Activated CD4-positive, alpha-beta T cell treated with anti-CD3 and anti-CD28 coated beads, Interleukin-2, Interleukin-6, amounts not matched to agents 100 ng/mL and 50 ng/mL, durations not matched to agents 16 hours and 8 hours (primary cell): ENCODE measurements at places on chromosomes 1 and 21.
A peak's percentile ranks its signal among the peaks of the same experiment; 100 is the strongest.

- DNase-seq: no peak
Observed at GRCh38 chr1:175441791-175442190, 249.2 kb upstream of the KIAA0040 start.

- no peak for DNase-seq
Observed at GRCh38 chr1:187110351-187110750, 281.6 kb downstream of the PLA2G4A start.

- no peak for DNase-seq
Observed at GRCh38 chr1:72662918-72663317, 380.6 kb upstream of the NEGR1 start.

GRCh38 chr1:112935461-112936111, 20.4 kb downstream of the SLC16A1 start:
- peak; percentile 20 for DNase-seq

DNA sequence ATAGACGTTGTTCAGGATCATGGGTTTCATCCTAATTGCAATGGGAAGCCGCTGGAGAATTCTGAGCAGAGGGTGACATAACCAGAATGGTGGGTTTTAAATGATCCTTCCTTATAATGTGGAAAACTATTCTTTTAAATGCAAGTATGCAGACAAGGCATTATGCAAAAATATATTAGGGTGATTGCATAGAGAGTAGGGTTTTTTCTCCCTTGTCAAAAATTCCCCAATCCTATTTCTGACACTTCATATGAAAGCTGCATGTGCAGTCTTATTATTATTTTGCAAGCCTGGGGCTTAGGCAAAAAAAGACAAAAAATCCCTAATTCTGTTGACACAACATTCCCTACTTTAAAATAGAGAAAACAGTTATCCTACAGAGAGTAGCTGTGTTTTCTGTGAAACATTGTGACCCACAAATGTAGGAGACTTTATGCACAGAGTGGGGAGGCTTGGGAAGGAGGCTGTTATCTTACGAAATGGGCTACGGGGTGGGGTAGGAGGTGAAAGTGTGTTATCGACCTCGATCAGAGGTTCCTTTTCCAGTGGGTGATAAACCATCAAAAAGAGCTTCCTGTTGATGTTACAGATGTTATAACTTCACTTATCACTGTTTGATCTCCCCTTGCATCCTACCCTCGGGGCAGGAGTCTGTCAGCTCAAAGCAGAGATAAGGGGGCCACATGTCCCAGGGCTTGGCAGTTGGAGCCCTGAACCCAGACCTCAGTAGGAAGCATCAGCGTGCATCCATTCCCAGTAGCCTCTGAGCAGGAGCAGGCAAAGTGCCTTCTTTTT, 27.2 kb downstream of the RHEX start:
- DNase-seq: peak; percentile 7

DNA sequence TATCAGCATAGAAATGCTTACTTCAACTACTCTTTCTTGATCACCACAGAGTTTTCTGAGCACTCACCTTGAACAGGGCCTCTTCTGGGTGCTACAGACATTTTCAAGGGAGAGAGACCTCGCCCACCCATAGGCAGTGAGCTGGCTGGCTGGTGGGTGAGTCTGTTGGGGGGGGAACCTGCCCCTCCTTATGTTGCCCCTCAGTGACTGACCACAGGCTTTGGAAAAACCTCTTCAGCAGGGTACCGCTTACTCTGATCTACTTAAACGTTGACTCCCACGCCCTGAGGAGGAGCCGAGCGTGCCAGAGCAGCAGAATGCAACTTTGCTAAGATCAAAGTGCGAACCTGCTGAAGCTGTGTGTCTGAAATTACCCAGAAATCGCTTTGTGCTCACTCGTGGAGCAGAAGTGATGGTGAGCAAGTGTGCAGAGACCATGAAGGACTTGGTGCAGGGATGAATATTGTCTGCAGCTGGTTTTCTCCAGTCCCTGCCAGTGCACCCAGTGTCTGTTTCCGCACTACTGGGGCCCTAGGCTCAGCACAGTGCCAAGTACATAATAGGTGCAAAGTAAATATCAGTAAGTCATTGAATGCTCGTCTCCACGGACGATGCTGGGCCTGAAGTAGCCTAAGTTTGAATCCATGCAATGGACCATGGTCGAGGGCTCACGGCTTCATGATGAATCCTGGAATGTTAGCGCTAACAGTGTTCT, 158.7 kb upstream of the IRF2BP2 start:
- peak; percentile 50 for DNase-seq

DNA sequence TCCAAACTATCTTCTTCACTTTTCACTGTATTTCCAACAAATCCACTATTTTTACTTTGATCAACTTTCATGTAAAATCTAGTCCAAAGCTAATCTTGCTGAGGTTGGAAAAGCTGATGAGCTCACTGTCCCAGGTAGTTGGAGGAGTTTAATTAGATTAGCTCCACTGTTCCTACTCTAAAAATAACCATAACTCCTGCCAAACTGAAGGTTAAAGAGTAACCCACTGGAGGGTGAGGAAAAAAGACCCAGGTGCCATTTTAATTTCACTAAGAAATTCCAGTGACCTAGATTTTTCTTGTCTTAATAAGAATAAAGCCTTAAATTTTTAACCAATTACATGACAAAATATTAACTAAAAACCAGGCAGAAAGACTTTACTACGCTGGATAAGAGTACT, 15.3 kb downstream of the DCAF8 start:
- DNase-seq: no peak

DNA sequence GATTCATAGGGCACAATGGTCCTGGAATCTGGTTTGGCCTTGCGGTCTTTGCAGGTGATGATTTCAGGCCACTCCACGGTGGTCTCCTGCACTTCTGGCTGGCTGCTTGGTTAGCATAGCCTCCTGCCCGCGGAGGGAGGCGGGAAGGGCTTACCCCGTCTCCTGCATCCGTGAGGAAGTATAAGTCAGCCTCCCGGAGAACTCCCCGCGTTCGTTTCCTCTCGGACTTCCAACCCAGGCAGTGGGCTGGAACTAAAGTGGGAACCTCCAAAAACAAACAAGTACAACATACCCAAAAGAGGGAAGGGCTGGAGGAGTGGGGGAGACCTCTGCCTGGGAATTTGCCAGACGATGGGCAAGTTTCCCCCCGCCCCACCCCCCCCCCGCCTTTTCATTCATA, 939 bp upstream of the CCN1 start:
- DNase-seq: no peak

DNA sequence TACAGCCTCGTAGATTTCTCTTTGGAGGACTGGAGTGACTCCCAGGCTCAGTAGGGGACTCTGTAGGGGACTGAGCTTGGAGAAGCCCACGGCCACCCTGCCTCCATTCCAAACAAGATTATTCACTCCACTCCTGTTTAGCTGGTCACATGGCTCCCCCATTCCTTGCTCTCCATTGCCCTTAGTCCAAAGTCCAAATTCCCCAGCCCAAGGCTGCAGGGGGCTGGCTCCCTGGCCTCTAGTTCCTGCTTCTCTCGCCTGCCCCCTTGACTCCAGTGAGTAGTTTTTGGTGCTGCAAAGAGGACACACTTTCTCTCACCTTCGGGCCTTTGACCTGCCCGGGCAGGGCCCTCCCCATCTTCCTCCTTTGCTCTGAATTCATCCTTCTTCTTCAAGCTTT, 403.3 kb downstream of the KIF26B start:
- no peak for DNase-seq
